ENCODE measurements at places on chromosomes 2 and 18.

DNA sequence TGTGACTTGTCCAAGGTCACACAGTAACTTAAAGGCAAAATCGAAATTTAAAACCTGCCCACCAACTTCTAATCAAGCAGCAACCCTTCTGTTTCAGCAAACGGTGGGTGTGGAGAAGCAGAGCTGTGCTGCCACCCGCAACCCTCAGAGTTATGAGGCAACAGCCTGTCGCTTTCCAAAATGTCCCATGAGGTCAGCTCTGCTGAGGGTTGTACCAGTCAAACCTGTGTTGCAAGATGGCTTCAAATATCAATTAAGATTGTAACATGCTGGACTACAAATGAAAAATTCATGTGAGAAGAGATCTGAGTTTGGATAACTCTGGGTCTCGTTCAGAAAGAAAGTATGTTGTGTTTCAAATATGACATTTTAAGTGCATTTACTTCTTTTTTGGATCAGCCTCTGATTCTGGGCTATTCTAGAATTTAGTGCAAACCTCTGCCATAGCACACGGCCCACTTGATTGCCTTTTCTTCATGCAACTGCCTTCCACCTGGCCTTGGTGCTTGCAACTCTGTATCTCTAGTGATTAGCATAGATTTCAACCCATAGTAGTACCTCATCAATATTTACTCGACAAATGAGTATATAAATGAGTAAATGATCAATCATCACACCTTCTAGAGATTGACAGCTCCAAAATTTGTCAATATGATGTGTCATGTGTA, 69.3 kb downstream of the TIMM21 start:
- DNase-seq: no peak

DNA sequence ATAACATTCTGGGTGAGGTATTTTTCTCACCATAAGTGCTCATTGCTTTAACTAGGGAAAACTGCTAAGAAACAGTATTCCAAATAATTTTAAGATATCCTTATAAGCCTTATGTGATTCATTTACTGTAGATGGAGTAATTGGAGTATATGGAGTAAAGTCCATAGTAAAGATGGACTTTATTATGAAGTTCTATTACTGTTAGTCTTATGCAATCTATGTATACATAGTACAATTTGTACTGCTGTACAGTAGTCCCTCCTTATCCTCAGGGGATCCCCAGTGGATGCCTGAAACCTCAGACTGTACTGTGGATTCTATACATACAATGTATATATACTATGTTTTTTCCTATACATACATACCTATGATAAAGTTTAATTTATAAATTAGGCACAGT, 41.1 kb upstream of the OTX1 start:
- DNase-seq: no peak

DNA sequence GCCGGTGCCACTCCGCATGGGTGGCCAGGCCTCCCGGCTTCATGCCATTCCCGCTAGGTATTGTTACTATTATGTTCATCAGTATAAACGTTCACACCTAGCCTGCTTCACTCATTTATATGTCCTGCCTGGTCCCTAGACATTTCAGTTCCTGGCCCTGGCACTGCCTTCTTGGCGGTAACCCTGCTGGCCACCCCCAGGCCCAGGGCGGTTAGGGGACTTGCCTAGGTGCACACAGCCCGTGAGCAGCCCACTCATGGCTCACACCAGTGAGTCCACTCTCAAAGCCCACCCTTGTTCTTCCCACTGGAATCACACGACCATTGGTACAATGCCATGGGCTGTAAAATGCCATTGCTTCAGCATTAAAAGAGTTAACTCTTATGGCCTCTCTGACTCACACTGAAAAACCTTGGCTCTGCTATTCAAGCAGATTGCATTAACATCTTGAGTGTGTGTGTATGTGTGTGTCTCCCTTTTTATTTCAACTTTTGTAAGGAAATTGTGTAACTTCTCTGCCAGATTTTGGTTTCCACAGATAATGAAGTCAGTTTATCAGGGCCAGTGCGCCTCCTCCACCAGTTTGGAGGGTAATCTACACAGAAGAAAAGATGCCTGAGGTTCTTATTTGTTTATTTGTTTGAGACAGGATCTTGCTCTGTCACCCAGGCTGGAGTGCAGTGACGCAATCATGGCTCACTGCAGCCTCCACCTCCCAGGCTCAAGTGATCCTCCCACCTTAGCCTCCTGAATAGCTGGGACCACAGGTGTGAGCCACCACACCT, 74.2 kb downstream of the RAB31 start:
- peak; percentile 3 for DNase-seq

- no peak for DNase-seq
Measured at GRCh38 chr2:25290811-25291495, 50.8 kb downstream of the DNMT3A start.

GRCh38 chr2:7292154-7292691, 375.0 kb downstream of the RNF144A start:
- DNase-seq: no peak

- no peak for DNase-seq
Measured at GRCh38 chr2:47219970-47220369, 64.9 kb upstream of the STPG4 start.

DNA sequence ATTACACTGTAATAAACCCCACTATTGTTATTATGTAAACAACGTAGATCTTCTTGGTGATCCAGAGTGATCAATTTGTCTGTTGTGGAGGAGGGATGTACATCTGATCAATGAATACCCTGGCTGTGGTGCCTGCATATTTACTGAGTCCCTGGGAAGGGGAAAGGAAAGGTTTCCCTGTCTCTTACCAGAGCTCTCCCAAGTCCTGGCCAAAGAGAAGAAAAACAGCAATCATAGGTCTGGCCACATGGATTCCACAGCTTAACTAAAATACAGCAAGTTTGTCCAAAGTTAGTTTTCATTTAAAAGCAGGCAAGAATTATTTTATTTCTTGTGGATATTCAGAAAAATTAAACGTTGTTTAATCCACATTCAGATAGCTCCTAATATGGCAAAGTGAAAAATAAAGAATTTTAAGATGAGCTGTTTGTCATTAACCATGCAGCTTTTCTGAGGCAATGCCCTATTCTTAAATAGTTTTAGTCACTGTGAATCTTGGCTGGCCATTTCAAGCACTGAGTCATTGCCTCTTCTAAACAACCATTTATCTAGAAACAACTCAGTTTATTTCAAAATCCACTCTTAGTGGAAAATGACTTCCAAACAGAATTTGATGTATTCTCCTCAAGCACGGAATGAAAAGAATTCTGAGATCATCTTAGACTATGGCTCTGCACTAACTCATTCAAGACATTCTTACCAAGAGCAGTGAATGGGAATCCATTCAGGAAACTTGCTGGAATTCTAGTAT, 1004.4 kb upstream of the CDH2 start:
- DNase-seq: no peak

DNA sequence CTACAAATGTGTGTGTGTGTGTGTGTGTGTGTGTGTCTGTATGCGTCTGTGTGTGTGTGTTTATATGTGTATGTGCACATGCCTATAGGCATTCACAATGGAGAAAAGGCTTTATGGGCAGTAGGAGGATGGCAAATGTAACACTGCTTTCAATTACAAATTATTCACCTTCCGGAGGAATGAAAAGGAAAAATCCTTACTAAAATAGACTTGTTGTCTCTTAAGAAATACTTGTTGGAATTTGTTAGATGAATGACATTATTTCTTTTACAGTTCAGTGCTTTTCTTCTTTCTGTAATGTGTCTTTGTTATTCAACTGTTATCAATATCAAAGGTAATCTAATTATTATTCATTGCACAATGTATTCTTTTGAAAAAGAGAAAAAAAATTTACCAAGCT, 874.3 kb downstream of the ERBB4 start:
- no peak for DNase-seq

- DNase-seq: no peak
Measured at GRCh38 chr18:23268641-23269040, 133.4 kb downstream of the CABLES1 start.

DNA sequence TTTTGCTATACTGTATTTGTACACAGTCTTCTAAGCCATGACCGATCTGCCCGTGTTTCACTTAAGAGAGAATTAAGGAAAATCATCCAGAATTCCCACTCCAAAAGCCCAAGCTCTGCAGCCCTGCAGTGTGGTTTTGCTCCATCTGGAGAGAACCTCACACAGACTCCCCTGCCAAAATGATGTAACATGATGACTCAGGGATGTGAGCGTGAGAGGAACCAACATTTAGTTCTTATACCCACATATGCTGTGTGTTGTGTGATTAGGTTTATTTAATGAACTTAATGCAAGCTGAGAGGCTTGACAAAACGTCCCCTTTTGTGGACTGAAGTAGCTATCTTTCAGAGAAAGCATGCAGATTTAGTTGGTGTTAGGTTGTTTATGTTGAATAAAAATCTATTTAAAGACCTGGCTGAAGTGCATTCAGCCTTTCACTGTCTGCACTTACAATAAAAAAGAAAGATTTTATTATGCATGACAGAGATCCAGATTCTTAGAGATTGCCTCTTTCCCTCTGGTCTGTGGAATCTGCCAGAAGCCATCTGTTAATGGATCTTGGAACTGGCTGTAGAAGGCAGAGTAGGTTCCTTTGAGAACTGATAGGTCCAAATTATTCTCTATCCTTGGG, 6.3 kb downstream of the RAB12 start:
- no peak for DNase-seq

- DNase-seq: no peak
Measured at GRCh38 chr2:29361231-29361630, 246.0 kb downstream of the CLIP4 start.

DNA sequence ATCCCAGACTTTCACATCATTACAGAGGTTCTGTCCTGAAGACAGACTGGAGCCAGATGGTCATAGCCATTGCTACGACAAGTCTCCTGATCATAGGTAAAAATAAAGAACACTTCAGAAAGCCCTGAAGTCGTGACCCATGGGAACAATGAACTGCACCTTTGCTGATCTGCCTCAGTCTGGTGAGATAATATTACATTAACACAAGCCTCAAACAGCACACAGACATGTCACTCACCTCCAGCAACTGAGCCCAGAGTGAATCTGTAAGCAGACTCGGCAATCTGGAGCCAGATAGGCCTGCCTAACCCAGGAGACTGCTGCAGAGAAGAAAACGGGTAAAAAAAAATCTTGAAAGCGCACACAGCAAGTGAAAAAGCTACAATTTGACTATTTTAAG, 79.2 kb downstream of the SLC25A12 start:
- DNase-seq: no peak

- DNase-seq: no peak
Measured at GRCh38 chr2:5937851-5938565, 245.8 kb downstream of the SOX11 start.

GRCh38 chr2:71336802-71337201, 5.2 kb downstream of the ZNF638 start:
- no peak for DNase-seq

DNA sequence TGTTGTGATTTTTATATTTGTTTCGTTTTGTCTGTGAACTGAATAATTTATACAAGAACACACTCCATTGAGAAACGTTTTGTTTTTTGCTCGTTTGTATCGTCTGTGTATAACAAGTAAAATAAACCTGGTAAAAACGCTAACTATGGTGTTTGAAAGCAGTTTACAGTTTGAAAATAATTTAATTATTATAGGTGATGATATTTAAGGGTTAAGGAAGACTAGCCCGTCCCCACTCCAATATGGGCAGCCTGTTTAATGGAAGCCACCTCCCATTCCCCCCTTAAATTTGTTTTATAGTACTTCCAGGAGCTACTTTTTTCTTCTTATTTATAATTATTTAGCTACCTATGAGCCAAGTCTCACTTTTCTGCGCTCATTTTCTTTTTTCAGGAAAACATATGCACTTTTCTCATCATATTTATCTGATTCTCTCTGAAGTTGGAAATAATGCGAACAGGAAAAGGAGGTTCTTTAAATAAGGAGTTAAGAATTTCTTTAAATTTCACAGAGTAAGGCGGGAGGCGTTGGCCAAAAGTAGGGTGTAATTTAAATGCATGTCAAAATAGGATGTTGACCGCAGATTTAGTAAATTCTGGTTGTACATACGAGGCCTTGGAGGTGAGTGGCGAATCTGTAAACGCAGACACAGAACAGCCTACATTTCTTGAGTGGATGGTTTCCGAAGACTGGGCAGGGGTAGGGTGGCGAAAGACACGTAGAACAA, 9.8 kb downstream of the TBR1 start:
- DNase-seq: no peak

- DNase-seq: no peak
Measured at GRCh38 chr2:95058989-95059641, 33.6 kb downstream of the MAL start.

DNA sequence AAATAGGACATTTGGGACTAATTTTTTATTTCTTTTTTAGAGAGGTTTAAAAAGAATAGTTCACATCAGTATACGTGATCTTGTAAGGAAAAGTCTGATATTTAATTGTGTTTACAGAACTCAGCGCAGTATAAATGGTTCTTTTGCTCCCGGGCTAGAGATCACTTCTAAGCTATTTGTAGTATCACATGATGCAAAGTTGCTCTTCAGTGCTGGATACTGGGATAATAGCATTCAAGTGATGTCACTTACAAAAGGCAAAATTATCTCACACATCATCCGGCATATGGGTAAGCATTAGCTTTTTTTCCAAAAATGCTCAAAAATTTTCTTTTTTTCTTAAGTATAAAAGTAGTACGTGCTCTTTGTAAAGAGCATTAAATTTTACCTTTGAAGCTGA, 37.4 kb upstream of the CYP20A1 start:
- DNase-seq: no peak

GRCh38 chr2:169139993-169140767, 70.8 kb downstream of the DHRS9 start:
- no peak for DNase-seq

DNA sequence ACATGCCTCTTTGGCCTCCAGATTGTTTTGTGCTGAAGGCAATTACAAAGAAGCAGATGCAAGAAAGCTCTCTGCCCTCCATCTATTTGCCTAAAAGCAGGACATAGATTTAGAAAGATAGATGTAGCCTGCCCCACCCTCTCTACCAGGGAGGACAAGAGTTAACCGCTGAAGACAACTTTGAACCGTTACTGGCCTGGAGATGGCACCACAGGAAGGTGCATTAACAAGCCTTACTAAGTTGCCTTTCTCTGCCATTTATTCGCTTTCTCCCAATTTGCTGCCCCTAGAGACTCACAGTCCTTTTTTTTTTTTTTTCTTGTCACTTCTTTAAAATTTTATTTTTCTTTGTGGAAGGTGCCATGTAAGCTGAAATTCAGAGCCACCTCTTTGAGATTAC, 28.8 kb upstream of the RMDN2 start:
- no peak for DNase-seq

- DNase-seq: no peak
Measured at GRCh38 chr2:7709907-7710306, 792.7 kb downstream of the RNF144A start.

- no peak for DNase-seq
Measured at GRCh38 chr18:58069721-58070292, 25.8 kb downstream of the NEDD4L start.

GRCh38 chr2:42136782-42137124, 32.4 kb upstream of the EML4 start:
- no peak for DNase-seq

DNA sequence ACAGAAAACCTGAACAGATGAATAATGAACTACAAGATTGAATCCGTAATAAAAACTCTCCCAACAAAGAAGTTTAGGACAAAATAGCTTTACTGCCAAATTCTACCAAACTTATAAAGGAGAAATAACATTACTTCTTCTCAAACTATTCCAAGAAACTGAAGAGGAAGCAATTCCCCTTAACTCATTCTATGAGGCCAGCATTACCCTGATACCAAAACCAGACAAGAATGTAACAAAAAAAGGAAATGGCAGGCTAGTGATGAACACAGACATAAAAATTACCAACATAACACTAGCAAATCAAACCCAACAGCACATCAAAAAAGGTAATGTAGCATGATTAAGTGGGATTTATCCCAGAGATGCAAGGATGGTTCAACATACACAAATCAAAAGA, 213.7 kb upstream of the FOSL2 start:
- no peak for DNase-seq
